ENCODE measurements at places on chromosomes 13 and 19.

- DNase-seq: peak; percentile 50
Observed at GRCh38 chr13:101185606-101186005, 230.7 kb downstream of the NALCN start.

GRCh38 chr19:50418176-50419021 lies at the start of gene SPIB:
SPIB (plus strand) TSS chr19:50418938; CDS start chr19:50418963, 25 bp downstream.
- DNase-seq: no peak

DNA sequence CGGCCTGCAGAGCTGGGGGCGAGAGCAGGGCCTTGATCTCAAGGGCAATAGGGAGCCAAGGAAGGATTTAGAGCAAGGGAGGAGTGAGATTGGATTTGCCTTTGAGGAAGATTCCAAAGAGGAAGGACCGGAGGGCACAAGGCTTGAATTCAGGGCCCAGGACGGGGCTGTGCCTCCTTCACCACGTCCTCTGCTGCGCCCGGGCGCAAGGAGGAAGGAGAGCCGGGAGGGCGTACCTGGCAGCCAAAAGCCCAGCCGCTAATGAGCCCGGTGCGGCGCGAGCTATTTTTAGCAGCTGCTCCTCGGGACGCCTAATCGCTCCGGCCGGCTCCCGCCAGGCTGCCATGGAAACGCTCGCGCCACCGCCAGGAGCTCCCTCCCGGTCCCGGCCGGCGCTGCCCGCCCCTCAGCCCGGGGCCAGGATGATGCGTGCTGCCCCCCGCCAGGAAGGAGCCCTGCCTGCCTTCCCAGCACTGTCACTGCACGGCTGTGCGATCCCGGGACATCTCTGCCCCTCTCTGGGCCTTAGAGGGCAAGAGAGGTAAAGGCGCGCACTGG lies 31.3 kb downstream of the TINCR start:
- peak; percentile 89 for DNase-seq

GRCh38 chr13:64083396-64083795 lies 2667.7 kb upstream of the PCDH20 start:
- no peak for DNase-seq

- DNase-seq: no peak
Observed at GRCh38 chr13:70380809-70381208, 272.6 kb upstream of the KLHL1 start.

GRCh38 chr13:25177012-25177411 lies 4.9 kb upstream of the AMER2 start:
- DNase-seq: no peak

DNA sequence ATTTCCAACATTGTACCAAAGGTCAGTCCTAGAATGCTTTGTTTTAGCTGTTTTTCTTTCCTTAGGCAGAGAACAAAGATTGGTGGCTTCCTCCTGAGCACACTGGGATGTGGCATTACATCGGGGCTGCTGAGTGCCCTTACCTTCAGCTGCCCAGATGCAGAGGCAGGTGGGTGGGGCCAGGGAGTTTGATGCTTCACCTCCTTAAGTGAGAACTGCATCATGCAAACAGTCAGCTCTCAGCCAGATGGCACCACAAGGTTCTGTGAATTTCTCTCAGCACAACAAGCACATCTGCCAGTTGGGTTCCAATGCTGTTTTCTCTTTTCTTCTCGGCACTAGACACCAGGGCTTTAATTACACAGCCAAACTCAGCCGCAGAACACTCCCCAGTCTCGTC lies 87.4 kb upstream of the UBL3 start:
- DNase-seq: no peak

- DNase-seq: peak; percentile 96
Observed at GRCh38 chr19:56393119-56394012, at the start of gene ZNF582. ZNF582 (minus strand) TSS chr19:56393534; CDS start chr19:56391752, 1,782 bp downstream.

All from NCI-H2081 (cell line).